ENCODE measurements at places on chromosomes 6 and 20. TPM values are rescaled to one million over a fixed set of nuclear protein-coding genes. Genes with fewer than 3 reads are reported as not detected.

DNA sequence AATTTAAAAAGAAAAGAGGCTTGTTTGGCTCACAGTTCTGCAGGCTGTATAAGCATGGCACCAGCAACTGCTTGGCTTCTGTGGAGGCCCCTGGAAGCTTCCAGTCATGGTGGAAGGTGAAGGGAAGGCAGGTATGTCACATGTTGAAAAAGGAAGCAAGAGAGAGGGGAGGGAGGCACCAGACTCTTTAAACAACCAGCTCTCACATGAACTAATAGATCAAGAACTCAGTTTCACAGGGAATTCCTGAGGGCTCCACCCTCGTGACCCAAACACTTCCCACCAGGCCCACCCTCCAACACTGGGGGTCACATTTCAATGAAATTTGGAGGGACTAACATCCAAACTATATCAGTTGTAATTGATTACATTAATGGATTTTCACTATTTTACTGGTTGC, 127.9 kb upstream of the MLIP start:
- no peak for DNase-seq

DNA sequence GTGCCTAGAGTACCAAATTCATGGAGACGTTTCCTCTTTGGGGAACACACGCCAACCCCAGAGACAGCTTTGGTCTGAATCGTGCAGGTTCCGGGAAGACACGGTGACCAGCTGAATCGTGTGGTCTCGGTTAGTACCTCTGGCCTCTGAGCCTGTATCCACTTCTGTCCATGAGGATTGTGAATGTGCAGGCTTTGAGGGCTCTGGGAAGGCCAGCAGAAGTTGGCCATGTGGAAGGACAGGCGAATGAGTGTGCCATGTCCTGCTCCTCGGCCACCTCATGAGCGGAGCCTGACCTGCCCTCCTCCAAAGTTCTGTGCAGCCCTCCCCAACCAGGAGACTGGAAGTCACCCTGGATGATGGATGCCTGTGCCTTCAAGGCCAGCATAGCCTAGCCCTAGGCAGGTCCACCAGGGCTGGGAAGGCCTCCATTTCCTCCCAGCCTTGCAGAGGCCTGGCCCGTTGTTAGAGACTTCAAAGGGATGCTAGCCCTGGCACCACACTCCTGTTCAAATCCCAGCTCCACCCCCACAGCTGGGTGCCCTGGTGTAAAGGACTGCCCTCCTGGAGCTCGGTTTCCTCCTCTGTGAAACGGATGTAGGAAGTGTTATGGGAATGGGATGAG, 1.7 kb upstream of the TMEM74B start:
- DNase-seq, result no peak

DNA sequence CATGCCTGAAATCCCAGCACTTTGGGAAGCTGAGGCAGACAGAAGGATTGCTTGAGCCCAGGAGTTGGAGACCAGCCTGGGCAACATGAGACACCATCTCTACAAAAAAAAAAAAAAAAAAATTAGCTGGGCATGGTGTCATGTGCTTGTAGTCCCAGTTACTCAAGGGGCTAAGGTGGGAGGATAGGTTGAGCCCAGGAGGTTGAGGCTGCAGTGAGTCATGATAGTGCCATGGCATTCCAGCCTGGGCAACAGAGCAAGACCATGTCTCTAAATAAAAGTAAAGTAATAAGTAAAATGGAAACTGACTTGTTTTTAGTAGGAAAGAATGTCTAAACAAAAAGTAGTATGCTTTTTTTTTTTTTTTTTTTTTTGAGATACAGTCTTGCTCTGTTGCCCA, 240.7 kb downstream of the ARID1B start:
- no peak for DNase-seq

DNA sequence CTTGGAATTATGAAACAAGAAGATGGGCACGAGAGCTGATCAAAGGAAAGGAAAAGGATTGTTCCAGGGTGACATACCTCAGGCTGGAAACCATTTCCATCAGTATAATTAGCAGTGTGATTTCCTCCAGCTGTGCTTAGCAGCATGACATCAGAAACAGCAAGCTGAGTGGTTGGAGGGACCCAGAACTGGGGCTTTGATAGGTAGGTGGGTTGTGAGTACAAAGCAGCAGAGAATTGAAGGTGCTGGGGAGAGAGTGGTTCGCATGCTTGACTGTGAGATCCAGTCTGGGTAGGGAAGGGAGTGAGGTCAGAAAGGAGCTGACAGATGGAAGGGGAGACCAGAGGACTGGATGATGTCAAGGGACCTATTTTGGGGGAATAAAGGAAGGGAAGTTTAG, 90.4 kb downstream of the CD164 start:
- DNase-seq, result no peak

- no peak for DNase-seq
Measured at GRCh38 chr6:156773935-156774852, 3.0 kb upstream of the ARID1B start.

DNA sequence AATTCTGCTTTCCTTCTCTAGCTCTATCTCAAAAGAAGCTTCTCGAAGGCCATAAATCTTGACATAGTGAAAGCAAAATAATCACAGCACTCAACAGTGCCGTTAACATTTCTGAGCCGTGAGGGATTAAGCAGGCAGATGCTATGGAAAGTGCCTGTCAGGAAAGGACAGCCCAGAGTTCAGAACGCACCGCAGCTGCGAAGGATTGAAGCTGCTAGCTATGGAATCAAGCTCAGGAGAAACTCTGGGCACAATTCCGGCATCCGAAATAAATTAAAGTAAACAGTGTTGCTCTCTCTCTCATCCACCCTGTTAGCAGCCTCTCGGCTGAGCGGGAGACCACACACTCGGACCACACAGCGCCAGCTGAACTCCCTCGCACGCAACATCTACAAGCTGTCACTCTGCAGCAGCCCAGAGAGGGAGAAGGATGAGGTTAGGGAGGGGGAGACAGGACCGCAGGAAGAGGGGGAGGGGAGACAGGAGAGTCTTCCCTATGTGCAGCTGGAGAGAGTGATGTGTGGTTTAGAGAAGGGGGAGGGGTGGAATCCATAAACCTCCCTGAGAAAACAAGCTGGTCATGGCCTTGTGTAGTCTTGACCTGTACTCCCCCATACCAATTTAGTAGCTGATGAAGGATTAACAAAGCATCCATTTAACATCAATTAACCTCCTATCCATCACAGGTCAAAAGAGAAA, 9.0 kb downstream of the EXOC2 start:
- DNase-seq, result peak; percentile 82

- DNase-seq, result no peak
Measured at GRCh38 chr6:159282421-159282820, 113.2 kb downstream of the FNDC1 start.

DNA sequence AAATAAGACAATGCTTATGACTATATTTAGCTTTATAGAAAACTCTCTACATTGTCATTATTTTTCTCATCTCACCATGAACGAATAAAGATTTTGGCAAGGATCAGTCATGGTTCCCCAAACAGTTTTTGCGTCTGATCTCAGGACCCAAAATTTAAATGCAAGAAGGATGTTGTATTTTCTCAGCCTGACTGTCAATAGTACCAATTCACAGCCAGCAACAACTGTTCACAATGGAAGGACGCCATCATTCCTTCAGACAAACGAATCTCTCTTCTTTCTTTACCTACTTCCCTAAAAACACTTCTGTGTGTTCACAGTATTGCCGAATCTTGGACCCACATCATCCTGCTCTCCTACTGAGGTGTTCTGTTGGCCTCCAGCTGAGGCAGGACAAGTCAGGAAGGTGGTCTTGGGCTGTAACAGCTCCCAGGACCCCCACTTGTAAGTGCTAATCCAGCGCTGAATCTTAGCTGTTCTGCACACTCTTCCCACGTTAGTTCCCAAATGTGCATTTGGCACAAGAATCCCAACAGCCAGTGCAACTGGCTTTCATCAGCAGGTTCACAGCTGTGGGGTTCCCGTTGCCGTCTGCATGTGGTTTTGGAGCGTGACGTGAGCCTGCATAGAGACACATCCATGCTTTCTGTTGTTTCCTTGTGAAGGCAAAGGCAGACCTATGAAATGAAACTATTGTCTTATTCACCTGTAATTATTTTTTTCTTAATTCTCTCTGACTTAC, 600.0 kb downstream of the QKI start:
- DNase-seq, result no peak

DNA sequence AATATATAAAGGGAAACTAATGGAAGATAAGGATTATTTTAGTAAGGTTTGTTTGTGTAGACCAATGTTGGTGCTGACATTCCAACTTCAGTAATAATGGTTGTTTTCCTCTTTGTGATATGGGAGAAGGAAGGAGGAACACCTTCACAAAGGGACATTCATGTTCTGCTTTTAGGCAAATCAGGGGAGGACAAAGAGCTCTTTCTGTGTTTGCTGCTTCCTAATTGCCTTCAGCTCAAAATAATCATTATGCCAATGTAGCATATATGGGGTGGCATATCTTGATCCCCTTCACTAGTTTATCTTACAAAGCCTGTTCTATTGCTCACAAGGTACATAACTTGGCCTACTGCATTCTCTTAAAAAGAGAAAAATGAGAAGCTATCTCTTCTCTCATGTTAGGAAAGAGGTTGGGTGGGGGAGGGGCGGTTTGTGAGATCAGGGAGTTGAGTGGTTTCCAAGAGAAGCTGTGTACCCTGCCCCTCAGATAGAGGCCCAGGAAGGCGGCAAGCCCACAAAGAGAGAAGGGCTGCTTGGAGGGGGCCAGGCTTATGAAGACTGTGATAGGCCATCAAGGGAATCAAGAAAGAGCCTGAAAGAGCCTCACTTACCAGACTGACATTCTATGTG, 4.7 kb upstream of the ADGRG6 start:
- no peak for DNase-seq

- DNase-seq, result no peak
Measured at GRCh38 chr20:47701612-47702011, 83.7 kb downstream of the SULF2 start.

DNA sequence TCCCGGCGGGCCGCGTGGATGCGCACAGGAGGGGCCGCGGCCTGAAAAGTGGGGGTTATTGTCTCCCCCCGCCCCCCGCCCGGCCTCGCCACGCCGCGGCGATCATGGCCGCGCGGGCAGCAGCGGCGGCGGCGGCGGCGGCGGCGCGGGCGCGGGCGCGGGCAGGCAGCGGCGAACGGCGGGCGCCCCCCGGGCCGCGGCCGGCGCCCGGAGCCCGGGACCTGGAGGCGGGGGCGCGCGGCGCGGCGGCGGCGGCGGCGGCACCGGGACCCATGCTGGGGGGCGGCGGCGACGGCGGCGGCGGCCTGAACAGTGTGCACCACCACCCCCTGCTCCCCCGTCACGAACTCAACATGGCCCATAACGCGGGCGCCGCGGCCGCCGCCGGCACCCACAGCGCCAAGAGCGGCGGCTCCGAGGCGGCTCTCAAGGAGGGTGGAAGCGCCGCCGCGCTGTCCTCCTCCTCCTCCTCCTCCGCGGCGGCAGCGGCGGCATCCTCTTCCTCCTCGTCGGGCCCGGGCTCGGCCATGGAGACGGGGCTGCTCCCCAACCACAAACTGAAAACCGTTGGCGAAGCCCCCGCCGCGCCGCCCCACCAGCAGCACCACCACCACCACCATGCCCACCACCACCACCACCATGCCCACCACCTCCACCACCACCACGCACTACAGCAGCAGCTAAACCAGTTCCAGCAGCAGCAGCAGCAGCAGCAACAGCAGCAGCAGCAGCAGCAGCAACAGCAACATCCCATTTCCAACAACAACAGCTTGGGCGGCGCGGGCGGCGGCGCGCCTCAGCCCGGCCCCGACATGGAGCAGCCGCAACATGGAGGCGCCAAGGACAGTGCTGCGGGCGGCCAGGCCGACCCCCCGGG, 637 bp downstream of the ARID1B start:
- DNase-seq, result no peak

DNA sequence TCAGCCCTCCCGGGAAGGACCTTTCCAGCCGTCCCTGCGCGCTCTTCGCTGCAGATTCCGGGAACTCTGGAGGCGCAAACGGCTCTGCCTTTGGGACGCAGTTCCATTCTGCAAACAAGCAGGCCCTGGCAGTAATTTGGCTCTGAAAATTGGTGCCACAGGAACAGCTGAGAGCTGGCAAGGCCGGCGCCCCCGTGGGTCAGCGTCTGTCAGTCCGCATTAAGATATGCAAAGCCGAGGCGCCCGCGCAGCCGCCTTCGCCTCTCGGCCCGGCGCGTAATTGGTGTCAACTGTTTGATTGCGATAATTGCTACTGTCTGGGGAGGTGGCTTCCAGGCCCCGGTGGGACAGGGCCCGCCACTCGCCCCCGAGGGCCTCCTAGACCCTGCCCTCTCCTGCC, 73.6 kb downstream of the NCR2 start:
- DNase-seq, result no peak

DNA sequence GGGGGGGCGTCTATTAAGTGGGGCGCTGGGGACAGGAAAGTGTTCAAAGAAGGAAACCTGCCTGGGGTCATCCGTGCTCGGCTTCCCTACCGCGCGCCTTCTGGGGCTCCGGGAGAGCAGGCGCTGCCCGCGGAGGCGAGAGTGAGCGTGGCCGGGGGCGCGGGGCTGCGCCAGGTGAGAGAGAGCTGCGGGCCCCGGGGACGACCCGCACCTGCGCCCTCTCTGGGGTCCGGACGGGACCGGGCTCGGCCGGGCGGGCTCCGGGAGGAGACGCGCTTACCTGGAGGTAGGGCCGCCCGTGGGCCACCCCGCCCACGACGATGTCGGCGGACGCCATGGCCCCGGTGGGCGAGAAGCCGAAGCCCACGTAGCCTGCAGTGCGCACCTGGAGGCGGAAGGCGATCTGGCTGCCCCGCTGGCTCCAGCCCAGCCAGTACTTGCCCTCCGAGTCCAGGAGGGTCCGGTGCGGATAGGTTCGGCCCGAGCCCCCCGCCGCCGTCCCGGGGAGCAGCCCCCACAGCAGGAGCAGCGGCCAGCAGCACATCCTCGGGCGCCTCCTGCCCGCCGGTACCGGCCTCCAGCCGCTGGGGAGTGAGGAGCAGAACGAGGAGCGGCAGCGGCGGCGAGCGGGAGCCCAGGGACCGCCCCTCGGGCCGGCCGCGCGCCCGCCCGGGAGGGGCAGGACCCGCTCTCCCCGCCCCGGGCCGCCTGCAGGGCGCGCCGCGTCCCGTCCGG, at the start of gene MOXD1:
Gene MOXD1 (minus strand): TSS at position 593 of the 735 bp plus-strand sequence. CDS start 49 bp downstream, at position 544.
- no peak for DNase-seq

DNA sequence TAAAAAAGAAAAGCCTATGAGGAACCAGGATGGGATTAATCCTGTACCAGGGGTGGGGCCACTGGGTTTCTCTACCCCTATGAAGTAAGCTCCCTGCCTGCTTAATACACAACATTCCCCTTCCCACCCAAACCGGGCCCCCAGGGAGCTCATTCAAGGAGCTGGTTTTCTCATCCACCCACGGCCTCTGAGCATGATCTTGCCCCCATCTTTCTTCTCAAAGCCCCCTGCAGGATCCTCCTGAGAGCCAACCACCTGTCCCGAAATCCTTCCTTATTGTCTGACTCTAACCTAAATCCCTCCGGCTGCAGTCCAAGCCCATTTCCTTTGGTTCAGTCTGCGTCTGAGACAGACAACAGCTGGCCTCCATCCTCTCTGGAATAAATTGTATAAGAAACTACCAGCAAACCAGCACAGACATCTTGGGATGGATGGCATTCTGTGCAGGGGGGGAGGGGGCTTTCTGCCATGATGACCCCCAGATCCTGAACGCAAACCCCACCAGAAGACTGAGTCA, 21.0 kb downstream of the KCNK5 start:
- no peak for DNase-seq

Gene ZSCAN31
- polyA plus RNA-seq, result 9.5 TPM

Gene ZFP57
- 0.22 TPM for polyA plus RNA-seq

Gene WFDC8
- polyA plus RNA-seq, result not detected
